Lower leg skin (tissue), 4 donors: ENCODE measurements at places on chromosomes 7 and 10. TPM values are rescaled to one million over a fixed set of nuclear protein-coding genes. Genes with fewer than 3 reads are reported as not detected.

- DNase-seq: no peak
These were observed 119.7 kb upstream of the SLC25A13 start for GRCh38 chr7:96441436-96442084.

GRCh38 chr10:109996225-109996624 lies 11.6 kb upstream of the ADD3 start:
- no peak for DNase-seq

GRCh38 chr7:100632951-100633717 lies 8.2 kb downstream of the TFR2 start:
- DNase-seq: no peak

DNA sequence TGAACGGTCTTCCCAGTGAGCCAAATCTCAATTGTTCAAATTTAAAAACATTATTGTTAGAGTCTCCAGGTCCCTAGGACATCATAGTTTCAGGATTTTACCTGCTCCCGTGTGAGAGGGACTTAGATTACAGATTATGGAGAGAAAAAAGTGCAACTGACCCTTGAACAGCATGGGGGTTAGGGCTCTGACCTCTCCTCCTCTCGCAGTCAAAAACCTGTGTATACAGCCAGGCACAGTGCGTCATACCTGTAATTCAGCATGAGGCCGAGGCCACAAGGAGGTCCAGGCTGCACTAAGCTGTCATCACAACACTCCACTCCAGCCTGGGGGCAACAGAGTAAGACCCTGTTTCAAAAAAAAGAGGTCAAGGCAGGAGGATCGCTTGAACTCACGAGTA lies 25.5 kb downstream of the BAZ1B start:
- no peak for DNase-seq

- no peak for DNase-seq
These were observed 85.2 kb downstream of the CHCHD3 start for GRCh38 chr7:132996581-132997242.

- no peak for DNase-seq
These were observed 229.4 kb upstream of the MYO3A start for GRCh38 chr10:25704622-25705021.

- DNase-seq: no peak
These were observed 199.9 kb downstream of the KLF6 start for GRCh38 chr10:3584926-3585784.

- peak; percentile 79 for DNase-seq
These were observed 32.4 kb downstream of the TACC2 start for GRCh38 chr10:122021379-122021778.

DNA sequence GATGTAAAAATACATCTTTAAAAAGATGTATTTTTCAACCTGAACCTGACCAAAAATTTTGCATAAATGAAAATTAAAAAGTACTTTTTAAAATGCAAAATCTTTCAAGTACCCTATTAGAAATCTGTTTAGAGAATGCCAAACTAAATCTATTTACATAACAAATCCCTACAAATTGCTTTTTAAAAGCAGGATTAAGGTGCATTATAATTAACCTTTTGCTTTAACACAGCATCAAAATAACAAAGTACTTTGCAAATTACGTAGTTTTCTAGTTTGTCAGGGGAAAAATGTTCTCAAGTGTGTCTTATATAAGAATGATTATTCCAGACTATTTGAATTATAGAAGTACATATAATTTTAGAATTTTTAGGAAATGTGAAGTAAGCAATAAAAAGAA lies 160.8 kb downstream of the VPS50 start:
- DNase-seq: no peak

DNA sequence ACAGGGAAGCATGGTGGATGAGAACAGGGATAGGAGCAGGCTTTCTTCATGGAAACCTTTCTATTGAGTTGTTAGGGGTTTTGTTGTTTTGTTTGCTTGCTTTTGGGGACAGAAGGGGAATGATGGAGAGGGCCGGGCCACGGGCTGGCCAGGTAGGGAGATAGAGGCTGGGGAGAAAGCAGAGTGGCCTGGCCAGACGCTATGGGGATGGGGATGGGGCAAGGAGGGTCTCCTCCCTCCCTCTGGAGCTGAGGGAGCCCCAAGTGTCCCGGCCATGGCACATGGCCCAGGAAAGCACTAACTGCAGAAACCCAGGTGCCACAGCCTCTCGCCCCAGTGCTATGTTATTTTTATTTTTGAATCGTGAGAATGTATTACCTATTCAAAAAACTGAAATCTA lies 10.0 kb downstream of the AOC1 start:
- no peak for DNase-seq

DNA sequence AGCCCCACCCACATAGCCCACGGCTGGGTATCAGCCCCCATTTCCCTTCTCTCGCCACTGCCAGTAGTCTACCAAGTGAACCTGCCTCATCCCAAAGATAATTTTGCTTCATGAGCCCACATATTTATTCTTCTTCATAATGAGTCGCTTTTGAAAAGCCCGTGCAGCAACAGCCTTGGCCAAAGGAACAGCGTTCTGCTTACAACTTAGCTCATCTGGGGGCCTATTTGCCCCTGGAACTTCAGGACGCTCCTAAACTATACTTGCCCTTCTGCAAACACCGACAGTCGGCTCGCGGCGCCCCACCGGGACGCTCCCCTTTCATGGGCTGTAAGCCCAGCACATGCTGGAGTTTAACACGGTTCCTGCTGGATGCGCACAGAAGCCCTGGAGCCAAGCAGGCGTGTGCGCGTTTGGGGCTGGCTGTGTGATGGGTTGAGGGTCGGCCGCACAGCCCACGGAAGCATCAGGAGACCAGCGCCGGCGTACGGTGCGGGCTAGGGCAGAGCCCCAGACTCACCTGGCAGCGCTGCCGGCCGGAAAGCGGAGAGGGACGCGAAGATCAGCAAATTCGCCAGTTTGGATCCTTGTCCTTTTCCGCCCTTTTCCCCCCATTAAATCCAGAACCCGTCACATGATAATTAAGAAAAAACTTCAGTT lies 370 bp downstream of the TMEM60 start:
- no peak for DNase-seq

DNA sequence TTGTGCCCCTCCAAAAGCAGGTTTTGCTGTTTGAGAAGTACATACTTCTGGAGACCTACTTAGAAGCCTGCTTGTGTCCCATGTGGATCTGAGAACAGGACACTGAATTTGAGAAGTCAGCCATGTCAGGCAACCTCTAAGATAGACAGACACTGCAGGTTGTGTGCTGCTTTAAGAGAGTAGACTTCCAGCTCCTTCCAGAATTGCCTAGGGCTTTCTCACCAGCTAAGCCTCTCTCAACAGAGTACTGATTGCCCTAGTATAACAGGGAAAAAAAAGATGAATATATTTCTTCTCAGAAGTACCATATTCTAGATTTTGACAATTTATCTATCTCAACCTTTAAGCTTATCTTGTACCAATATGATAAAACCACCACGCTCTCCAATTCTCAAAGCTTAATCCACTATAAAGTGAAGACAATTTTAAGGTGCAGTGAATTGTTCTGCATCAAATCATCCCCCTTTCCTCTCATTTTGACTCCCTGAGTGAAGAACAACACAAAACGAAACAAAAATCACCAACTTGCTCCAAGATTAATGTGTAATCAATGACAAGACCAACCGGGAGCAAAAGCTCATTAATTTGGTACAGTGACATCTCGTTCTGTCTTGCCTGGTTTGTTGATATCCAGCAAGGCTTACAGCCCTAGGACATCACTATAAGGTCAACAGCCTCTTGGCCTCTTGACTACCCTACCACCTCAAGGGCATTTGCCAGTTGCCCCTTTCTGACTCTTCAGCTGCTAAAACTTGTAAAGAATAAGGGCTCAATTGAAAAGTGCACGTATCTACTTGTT lies 214.6 kb downstream of the SORCS1 start:
- no peak for DNase-seq

DNA sequence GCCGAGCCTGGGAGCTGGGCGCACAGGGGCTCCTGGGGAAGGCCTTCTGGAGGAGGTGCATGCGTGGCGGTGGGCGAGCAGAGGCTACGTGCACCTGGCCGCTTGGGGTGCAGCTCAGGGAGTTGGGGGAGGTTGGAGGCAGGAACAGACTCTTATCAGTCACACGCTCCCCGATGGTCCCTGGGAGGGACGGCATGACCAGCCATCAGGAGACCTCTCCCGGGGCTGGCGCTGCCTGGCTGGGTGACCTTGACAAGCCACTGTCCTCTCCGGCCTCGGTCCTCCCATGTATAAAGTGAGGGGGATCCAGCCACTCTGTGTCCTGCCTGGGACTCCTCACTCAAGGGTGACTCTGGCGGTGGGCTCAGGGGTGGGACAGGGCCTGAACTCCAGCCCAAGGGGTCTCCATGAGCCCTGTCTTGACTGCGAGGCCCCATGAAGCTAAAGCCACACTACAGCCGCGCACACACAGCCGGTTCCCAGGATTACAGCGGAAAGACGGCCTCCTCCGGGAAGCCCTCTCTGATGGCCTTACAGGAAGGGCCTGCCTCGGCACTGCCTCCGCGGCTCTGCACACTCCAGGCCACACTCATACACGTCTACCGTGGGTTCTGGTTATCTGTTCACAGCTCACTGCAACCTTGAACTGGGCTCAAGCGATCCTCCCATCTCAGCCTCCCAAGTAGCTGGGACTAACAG lies 2.3 kb downstream of the TMEM184A start:
- no peak for DNase-seq

- DNase-seq: no peak
These were observed 617.2 kb downstream of the GRM8 start for GRCh38 chr7:126635545-126635944.

DNA sequence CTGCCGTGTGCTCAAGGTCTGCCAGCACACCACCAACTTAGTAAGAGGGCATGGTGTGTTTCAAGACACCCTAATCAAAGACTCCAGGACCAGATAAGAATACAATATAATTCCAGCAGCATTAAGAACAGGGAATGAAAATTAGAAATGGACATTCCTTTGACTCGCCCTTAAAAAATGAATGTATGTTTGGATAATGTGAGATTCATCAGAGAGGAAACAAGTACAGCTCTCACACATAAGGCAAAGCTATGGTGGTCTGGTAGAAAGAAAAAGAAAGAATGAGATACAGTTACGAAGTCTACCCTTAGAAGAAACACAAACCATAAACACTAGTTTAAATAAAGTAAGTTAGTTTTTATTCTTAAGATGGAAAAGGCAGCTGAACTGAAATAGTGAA lies 174.8 kb upstream of the ANK3 start:
- DNase-seq: no peak

GRCh38 chr7:20449176-20449575 lies 118.5 kb downstream of the ITGB8 start:
- DNase-seq: no peak

DNA sequence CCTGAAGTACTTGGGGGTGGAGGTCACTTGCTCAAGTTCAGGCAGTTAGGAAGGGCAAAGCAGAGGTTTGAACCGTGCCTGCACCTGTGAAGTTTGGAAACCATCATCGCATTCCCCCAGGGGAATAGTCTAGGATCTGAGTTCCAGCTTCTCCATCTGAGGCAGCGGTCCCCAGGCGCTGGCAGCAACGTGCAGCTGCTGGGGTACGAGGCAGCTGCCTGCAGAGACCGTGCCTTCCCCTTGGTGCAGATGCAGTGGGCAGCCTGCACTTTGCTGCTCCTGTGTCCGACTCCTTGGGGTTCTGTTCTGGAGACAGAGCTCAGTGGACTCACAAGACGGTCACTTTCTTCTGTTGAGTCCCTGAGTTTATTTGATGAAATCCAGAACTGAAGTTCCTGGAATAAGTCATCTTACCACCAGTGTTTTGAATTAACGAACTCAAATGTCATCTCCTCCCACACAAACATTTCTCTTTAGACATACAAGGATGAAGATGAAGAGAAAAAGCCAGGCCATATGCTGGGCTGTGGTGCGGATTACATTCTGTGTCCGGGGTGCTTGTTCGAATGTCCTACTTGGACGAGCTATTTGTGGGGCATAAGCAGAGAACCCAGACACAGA lies 19.9 kb upstream of the GIMAP8 start:
- peak; percentile 53 for DNase-seq

DNA sequence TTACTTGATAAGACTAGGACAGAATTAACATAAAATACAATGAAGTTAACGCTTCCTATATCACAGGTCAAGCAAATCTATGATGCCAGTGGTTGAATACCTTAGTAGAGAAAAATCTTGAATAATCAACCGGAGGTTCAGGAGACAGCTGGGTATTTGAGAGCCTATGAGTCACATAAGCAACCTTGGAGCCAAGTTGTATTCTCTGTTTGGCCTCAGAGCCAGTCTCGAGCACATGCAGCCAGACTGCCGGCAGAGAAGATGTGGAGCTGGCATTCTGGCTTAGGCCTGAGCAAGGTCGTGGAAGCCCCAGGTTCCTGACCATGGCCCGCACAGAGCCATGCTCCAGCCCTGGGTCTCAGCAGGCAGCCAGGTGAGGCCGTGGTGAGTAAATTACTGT lies 90.3 kb downstream of the FAM204A start:
- DNase-seq: no peak

DNA sequence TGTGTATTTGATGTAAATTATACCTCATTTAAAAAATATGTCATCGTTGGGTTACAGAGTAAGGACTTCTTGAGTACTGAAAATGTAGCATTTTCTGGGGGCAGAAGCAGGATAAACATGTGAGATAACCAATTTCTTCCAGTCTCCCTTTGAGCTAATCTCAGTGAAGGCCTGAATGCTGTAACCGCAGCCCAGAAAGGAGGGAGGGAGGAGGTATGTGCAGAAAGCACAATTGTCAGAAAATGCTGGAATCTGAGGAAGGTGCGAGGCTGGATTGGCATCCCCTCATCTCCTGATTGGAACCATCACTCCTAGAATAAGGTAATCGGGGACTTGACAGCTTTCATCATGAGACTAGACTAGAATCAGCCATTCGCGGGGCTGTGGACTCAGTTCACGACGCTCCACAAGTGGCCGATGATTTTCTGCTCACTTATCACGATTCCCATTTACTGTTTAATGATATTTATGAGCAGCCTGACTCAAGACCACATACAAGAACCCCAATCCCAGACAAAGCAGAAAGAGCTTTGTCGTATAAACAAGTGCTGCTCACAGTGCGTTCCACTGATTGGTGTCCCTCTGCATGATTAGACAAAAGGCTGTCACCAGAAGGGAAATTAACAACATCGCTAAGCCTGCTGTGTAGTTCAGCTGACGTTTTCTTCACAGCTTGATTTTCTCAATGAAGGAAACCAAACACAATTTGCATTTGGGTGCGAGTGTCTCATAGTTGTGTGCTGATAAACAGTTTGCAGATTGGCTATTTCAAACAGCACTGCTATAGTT lies 93.2 kb downstream of the SVIL start:
- peak; percentile 29 for DNase-seq

GRCh38 chr10:110279407-110279986 lies 25.2 kb downstream of the SMNDC1 start:
- DNase-seq: peak; percentile 56

DNAJB12 gene
- 43.8 TPM for total RNA-seq

GPR15LG gene
- total RNA-seq: 20.3 TPM

FOXP2 gene
- 19.5 TPM for total RNA-seq

TECTB gene
- total RNA-seq: not detected

C10orf62 gene
- total RNA-seq: not detected

TMEM139 gene
- total RNA-seq: 7.8 TPM

PHYH gene
- total RNA-seq: 14.9 TPM

WNT2 gene
- 0.99 TPM for total RNA-seq

KIAA1217 gene
- 34.8 TPM for total RNA-seq
